ENCODE measurements at places on chromosomes 4 and X. TPM values are rescaled to one million over a fixed set of nuclear protein-coding genes. Genes with fewer than 3 reads are reported as not detected.

The SGCB gene
- total RNA-seq = 31.3 TPM

The CSN2 gene
- not detected for total RNA-seq

The ITIH6 gene
- not detected for total RNA-seq

The HGFAC gene
- total RNA-seq = not detected

The YY2 gene
- 1.2 TPM for total RNA-seq

The HSFX3 gene
- not detected for total RNA-seq

The NHSL2 gene
- total RNA-seq = 0.77 TPM

The RAB39B gene
- 0.56 TPM for total RNA-seq

The CCDC110 gene
- 2.3 TPM for total RNA-seq

The HEPH gene
- 17.3 TPM for total RNA-seq
